HCEC 1CT (cell line): ENCODE measurements at places on chromosomes 12 and 14.

- DNase-seq = no peak
Measured at GRCh38 chr14:20118795-20119194, 8.3 kb downstream of the OR4K17 start.

DNA sequence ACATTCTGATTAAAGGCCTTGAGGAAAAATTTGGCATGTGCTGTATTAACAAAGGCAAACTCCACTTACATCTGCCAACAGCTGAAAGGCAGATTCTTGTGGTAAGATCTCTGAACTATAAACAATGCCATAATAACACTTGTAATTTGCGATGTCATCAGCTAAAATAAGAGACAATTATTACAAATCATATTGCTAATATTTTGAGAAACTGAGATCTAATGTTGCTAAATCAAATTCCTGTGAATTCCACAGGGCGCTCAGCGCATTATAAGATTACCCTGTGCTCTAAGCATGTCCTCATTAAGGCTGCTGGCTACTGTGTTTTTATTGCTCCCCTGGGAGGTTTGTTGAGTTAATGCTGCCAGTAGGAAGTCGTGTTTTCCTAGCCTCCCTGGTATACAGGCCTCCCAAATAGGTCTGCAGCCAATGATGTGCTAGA, 244.8 kb downstream of the DACT1 start:
- peak; percentile 37 for DNase-seq

- no peak for DNase-seq
Measured at GRCh38 chr12:70948976-70949336, 28.4 kb upstream of the PTPRR start.

- DNase-seq = no peak
Measured at GRCh38 chr12:110693731-110694130, 4.8 kb upstream of the HVCN1 start.

DNA sequence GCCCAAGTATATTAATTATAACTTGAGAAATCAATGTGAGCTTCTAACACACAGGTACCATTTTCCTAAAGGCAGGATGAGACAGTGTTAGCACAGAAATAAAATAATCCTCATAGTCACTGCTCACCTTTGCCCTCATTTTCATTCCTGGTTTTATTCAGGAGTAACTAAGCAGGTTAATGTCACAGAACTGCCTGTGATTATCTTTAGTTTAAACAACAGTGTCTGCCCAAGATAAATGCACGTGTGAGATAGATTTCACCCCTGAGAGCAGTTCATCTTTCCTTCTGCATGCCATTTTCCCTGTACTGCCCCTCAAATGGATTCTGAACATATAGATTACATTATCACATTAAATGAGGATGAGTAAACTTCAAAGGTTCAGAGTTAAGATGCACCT, 250.7 kb downstream of the RMST start:
- DNase-seq = no peak

GRCh38 chr12:96223411-96224218, 29.4 kb downstream of the ELK3 start:
- DNase-seq = no peak

GRCh38 chr14:22820731-22821130, 5.5 kb upstream of the SLC7A7 start:
- peak; percentile 44 for DNase-seq

- DNase-seq = no peak
Measured at GRCh38 chr14:94752591-94753436, 17.1 kb downstream of the GSC start.

- peak; percentile 48 for DNase-seq
Measured at GRCh38 chr14:68278576-68279436, 459.2 kb downstream of the RAD51B start.

GRCh38 chr12:53944907-53945847, 6.5 kb downstream of the HOXC13 start:
- DNase-seq = no peak
